Activated CD4-positive, alpha-beta T cell treated with anti-CD3 and anti-CD28 coated beads for 1 hour (primary cell): ENCODE measurements at places on chromosomes 3 and 15.

GRCh38 chr3:10738688-10739372 is 77.2 kb upstream of the SLC6A11 start:
- DNase-seq: peak; percentile 61

DNA sequence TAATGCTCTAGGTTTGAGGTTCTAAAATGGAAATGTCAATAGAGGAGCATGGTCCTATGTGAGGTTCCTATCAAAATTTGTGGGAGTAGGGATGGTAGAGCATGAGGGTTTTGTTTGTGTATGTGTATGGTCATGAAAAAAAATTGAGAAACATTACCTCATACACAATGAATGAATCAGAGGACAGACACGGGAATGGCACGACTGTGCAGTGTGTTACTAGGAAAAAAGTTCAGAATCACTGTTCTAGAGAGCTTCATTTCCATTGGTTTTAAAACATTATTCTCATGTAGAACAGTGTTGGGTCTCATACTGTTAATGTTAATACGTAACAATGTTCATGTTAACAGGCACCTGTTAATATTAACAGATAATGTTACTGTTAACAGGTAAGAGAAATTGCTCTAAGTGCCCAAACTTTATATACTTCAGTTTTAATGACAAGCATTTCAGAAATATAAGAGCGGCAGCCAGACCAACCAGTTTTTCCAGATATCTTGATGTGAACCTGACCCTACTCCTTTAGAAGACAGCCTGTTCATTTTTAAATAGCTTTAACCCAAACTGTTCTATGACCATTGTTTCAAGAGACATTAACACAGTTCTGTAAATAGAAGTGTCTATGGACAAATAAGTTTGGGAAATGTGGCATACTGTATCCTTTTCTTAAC is 48.0 kb downstream of the SLC15A2 start:
- DNase-seq: no peak

GRCh38 chr15:73564255-73564654 is 68.9 kb downstream of the NPTN start:
- DNase-seq: no peak

DNA sequence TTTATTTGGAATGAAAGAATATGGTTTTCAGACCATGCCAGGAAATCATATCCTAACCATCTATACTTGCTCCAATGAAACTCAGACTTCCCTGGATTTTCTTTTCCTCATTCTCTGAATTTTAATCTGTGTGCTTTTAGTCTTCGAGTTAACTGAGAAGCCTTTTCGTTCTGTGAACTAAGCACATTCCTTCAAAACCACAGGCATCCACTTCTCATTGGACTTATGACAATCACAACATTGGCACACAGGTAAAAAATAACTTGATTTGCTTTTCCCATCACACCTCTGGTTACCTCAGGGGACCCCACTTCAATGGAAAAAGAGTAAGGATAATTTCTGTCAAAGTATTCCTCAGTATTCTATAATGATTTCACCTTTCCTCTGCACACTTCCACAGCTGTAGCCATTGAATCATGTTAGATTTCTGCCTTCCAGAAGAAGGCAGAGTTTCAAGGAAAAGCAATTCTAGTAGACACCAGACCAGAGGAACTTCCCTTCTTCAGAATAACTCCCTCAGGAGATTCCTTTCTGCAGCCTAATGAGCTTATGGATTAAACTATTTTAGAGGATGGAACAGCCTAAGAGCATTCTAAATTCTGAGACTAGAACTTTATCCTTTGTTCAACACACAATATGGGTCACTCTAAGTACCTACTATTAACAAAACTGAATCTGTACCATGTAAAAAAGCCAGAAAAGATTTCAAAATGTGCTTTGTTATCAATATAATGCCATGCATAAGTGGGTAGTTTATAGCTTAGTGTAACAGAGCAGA is 15.9 kb downstream of the COMMD2 start:
- DNase-seq: no peak

GRCh38 chr3:14047027-14047426 is 77.6 kb downstream of the CHCHD4 start:
- no peak for DNase-seq

DNA sequence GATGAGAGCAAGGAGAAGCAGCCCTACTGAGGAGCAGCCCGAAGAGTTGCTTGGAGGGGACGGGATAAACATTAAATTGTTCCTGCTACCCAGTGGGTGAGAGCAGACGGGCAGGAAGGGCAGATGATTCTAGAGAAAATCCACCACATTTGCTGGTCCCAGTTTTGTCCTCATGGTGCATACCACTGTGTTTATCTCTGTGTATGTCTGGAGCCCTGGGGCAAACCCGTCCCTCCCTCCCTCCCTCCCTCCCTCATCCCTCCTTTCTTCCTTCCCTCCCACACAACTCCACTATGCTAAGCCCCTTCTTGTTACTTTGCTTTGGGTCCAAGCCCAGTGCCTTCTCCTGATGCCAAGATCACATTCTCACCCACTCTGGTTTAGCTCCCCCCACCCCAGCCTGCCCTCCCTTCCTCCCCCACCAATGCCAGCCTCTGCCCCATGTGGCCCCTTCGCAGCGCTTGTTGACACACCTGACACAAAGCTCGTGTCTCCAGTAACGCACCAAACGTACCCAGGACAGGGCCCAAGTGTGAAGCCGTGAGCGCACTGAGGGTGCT is 194.8 kb downstream of the ATP10A start:
- DNase-seq: no peak

DNA sequence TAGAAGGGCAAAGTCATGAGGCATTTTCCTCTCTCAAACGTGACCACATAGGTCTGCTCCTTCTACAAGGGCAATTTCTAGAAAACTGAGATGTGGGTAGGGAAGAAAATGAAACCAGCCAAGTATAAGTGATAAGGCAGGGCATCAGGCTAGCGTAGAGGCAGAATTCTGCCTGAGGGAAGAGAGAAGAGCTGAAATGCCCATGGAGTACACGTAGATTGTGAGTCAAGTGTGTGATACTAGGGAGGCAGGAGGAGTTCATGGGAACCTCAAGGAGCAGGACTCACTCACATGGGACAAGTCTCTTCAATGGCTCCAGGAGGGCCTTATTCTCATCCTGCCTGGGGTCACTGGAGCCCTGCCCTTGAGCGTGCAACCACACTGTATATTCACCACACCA is 34.9 kb upstream of the PPP4R2 start:
- no peak for DNase-seq
